ENCODE measurements at places on chromosomes 1 and 21.
A peak's percentile ranks its signal among the peaks of the same experiment; 100 is the strongest.

- DNase-seq = peak; percentile 91
These were observed at the start of gene MRPL9 for GRCh38 chr1:151762941-151763921. TSS of gene MRPL9 (minus strand) at chr1:151763496. CDS start at chr1:151763479, 17 bp downstream.

DNA sequence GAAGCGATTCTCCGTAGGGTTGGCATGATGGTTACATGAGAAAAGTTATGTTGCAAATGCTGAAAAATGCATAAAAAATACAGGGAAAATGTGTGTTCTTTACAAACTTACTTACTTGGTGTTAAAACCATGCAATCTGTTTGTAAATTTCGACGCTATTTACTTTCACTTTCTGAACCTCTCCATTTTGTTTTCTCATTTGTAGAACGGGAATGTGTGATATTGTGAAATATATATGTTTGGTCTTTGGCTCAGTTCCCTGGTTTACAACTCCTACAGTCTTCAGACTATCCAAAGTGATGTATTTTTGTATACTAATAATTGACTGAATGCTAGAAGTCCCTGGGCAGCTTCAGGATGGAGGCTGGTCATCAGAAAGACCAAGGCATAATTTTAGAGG lies 982.3 kb downstream of the ADGRL2 start:
- DNase-seq = no peak

DNA sequence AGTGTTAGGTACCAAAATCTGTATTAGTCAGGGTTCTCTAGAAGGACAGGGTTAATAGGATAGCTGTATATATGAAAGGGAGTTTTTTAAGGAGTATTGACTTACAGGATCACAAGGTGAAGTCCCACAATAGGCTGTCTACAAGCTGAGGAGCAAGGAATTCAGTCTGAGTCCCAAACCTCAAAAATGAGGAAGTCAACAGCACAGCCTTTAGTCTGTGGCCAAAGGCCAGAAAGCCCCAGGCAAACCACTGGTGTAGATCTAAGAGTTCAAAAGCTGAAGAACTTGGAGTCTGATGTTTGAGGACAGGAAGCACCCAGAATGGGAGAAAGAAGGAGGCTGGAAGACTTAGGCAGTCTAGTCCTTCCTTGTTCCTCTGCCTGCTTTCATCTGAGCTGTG lies 487.5 kb upstream of the CHRM3 start:
- no peak for DNase-seq

DNA sequence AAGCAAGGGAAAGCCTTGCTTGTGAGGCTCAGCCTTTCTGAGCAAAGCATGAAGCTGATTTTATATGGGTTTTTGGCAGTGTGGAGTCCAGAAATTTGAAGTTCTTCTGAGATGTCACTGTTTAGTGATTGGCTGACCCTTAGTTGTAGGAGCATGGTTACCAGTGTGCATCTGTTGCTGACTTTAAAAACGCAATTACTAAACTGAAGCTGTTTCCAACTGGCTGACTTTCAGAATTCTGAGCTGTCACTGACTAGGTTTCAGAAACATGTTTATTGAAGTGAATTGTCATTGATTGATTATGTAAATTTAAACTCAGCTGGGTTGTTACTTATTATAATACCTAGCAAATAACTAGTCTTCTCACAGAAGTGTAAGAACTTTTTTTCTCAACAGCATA lies 89.4 kb downstream of the PDE4B start:
- no peak for DNase-seq

DNA sequence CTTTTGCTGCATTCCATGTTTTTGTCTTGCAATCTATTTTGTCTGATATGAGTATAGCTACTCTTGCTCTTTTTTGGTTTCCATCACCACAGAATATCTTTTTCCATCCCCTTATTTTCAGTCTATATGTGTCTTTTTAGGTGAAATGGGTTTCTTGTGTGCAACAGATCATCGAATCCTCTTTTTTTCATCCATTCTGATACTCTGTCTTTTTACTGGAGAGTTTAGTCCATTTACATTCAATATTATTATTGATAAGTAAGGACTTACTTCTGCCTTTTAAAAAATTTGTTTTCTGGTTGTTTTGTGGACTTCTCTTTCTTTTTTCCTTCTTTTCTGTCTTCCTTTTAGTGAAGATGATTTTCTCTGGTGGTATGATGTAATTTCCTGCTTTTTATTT lies 64.6 kb upstream of the CD55 start:
- DNase-seq = no peak

Data from NCI-H2171 treated with DMSO at 0.1 percent for 48 hours (cell line).